HT1080 (cell line): ENCODE measurements at places on chromosomes 1 and 21. TPM values are rescaled to one million over a fixed set of nuclear protein-coding genes. Genes with fewer than 3 reads are reported as not detected.
A peak's percentile ranks its signal among the peaks of the same experiment; 100 is the strongest.

DNA sequence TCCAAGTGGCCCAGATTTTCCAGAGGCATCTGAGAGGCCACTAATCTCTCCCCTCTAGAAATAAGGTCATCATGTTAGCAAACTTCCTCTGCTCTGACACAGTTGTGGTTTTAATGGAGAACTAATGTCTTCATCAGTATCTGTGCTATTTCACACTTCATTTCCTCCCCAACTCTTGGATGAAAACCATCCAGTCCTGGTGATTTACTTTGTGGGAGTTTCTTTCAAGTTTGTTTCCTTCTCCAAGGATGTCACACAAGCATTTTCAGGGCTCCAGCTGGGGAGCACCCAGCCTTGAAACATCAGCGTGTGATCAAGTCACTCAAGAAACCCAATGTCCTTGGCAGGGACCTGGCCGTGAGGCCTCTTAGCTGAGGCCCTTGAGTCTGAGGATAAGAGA, 38.8 kb downstream of the TBX15 start:
- DNase-seq = peak; percentile 34

- DNase-seq = peak; percentile 13
Measured at GRCh38 chr1:44077421-44077820, 41.2 kb upstream of the KLF17 start.

DNA sequence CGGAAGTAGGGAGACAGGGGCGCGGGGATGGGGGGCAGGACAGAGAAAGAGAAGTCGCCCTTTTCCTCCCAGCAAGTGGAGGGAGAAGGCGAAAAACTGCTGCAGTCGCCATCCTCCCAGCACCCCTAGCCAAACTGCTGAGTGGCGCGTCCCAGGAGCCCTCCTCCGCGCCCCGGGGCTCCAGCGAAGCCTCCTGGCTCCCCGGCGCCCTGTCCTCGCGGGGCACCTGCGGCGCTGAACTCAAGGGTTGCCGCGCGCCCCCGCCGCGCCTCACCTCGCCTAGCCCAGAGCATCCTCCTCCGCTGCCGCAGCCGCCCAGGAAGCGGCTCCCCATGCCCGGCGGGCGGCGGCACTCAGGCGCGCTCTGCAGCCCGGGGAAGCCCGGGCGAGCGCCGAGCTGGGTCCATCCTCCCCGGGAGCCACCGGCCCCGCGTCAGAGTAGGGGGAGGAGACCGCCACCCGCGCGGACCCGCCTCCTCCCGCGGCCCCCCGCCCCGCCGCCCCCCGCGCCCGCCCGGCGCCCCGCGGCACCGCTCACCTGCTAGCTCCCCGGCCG, at the start of gene DAB1:
DAB1 (minus strand) TSS at position 405 of the 556 bp plus-strand sequence. CDS start 133,030 bp downstream, outside the sequence.
- DNase-seq = no peak

LCE2B gene
- not detected in 2 replicates for total RNA-seq

CELA3B gene
- not detected in 2 replicates for total RNA-seq

CNIH3 gene
- 24.8 and 29.1 TPM in 2 replicates for total RNA-seq
